Naive thymus-derived CD8-positive, alpha-beta T cell (primary cell): ENCODE measurements at places on chromosomes 2 and 18. TPM values are rescaled to one million over a fixed set of nuclear protein-coding genes. Genes with fewer than 3 reads are reported as not detected.

DNA sequence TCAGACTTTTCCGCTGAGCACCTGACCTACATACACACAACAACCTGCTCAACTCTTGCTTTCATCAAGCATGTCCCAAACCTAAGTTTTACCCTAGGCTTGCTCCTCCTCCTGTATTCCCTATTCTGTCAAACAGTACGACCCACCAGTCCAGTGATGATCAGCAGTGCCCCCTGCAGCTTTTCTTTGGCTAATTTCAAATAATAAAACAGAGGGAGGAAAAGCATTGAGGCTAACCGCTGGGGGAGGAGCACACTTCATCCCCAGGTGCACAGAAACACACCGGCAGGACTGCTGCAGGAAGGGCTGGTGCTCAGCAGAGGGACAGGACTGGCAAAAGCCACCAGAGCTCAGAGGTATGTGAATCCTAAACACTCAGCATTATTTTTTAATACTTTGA, 21.2 kb downstream of the E2F6 start:
- DNase-seq: no peak

The OBSL1 gene
- not detected for polyA plus RNA-seq

The DPP10 gene
- not detected for polyA plus RNA-seq

GRCh38 chr18:7066965-7067555, 50.5 kb downstream of the LAMA1 start:
- no peak for DNase-seq

DNA sequence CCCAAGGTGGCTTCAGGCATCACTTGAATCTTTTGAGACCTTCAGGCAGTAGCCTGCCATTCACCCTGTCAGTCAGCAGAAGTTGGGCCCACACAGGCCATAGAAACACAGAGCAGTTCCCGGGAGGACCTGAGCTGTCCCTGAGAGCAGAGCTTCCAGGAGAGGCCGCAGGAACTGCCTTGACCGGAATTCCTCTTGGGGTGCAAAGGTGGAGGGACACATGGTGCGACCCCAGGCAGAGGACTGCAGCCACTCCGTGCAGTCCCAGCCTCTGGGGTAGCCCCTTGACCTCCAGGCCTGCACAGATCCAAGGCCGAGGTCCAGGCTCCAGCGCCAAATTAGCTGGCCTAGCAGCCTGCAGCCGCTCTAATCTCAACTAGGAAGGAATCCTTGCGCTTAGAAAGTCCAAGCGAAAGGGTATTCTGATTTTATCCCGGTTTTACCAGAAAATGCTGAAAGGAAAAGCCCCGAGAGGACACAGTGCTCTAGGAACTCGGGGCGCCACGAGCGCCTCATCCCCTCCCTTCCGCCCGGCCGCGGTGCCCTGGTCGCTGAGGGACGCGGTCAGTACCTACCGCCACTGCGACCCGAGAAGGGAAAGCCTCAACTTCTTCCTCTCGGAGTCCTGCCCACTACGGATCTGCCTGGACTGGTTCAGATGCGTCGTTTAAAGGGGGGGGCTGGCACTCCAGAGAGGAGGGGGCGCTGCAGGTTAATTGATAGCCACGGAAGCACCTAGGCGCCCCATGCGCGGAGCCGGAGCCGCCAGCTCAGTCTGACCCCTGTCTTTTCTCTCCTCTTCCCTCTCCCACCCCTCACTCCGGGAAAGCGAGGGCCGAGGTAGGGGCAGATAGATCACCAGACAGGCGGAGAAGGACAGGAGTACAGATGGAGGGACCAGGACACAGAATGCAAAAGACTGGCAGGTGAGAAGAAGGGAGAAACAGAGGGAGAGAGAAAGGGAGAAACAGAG, 5.4 kb downstream of the SIX2 start:
- DNase-seq: no peak

DNA sequence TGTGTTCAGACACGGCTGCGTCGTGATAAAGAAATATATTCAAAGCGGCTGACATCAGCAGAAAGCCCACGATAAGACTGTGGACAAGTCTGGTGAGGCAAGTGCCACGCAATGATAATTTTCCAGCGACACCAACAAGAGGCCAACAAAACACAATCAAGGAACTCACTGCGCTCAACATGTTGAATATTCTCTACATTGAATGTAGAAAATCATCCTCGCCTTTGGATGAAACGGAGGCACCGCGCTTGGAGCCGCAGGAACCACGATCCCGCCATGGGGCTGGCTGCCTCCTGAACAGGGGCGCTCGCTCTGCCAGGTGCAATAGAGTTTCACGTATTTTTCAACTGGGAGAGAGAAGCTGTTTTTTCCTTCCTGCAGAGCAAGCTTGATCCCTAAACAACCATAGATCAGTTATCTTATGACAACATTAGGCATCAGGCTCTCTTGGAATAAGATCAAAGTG, 220.3 kb downstream of the ATAD2B start:
- no peak for DNase-seq

DNA sequence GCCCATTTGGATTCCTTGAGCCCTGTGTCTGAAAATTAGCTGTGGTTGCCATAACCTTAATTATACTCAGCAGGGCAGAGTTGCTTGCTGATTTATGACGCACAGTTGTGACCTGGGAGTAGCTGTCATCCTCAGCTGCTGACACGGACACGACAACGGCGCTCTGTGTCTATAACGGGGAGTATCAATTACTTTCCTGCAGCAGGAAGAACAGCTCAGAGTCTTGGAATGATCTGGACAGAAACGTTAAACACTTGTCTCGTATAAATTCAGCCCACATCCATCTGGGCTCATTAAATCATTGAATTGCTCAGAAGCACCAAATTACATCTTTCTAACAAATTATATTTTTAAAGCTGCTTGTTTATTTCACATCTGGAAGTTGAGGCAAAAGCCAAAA, 116.3 kb downstream of the SEPTIN10 start:
- DNase-seq: no peak

The KYNU gene
- not detected for polyA plus RNA-seq

The EFR3B gene
- not detected for polyA plus RNA-seq

DNA sequence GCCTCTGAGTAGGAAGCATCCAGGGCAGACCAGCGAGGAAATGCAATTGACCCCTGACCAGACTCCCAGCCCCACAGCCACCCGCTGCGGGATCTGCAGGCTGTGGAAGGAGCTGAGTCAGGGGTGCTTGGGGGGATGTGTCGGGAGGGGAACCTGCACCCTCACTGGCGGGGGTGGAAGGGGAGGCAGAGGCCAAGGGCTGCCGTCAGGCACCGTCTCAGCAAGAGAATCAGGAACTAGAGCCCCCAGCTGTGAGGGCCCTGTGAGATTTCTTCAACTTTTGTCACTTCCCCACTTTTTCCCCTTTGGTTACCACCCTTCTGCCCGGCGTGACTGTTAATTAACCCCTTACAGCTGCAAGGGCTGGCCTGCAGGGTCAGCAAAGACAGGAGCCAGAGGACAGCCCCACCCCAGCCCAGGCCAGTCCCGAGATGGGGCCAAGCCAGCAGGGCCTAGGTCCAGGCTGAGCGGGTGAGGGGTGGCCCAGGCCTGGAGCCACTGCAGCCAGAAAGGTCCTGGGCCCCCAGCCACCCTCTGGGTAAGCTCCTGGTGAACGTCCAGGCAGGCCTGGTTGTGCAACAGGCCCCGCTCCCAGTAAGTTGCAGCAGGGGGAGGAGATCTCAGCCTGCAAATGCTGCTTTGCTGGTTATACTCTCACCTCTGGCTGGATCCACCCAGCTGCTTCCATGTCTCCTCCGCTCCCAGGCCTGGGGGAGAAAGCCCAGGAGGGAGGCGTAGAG, 147.0 kb upstream of the ID2 start:
- DNase-seq: peak; percentile 48

- no peak for DNase-seq
These were observed 408.2 kb downstream of the ZNF804A start for GRCh38 chr2:185006481-185006880.

- DNase-seq: no peak
These were observed 5.7 kb downstream of the EHD3 start for GRCh38 chr2:31239593-31240177.

- peak; percentile 76 for DNase-seq
These were observed 1.3 kb downstream of the BCL2L11 start for GRCh38 chr2:111121828-111122630.

- DNase-seq: no peak
These were observed 19.7 kb upstream of the ARHGAP25 start for GRCh38 chr2:68714866-68715265.

DNA sequence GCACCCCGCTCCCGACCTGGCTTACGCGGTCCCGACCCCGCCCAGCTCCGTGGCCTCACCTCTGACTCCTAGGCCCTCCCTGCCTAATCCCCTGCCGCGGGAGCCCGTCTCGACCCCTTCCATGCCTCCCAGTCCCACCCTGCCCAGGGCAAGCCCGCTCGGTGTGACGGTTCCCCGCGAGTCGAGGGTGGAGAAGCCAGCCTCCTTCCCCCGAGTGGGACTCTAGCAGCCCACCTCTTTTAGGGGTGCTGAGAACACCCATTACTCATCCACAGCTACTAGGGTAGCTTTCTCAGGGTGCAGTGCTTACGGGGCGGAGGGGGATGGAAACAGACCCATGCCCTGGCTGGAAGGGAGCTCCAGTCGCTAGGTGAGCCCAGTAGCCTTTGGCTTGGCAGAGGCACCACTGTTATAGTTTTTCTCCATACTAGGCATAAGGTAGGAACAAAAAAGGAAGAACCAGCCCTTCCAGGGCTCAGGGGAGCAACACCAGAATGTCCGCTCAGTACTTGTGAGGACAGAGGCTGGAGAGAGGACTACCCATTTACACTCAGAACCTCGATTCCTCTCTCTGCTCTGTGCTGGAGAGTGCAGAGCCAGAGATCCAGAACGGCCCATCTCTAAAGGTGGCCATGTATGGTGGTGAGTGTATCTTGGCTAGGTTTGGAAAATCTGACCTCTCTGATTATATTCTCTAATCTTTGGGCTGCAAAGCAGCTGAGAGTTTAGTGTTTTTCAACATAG, 606 bp downstream of the AGBL5 start:
- no peak for DNase-seq

The PTPRM gene
- polyA plus RNA-seq: 1.3 TPM

- DNase-seq: no peak
These were observed 12.0 kb upstream of the GALM start for GRCh38 chr2:38653715-38654527.

The XDH gene
- not detected for polyA plus RNA-seq

GRCh38 chr2:120985174-120985996, 249.7 kb downstream of the GLI2 start:
- DNase-seq: peak; percentile 58

GRCh38 chr2:181183878-181184542, 203.6 kb downstream of the UBE2E3 start:
- DNase-seq: no peak

GRCh38 chr2:167504695-167505094, 616.4 kb downstream of the XIRP2 start:
- DNase-seq: no peak

DNA sequence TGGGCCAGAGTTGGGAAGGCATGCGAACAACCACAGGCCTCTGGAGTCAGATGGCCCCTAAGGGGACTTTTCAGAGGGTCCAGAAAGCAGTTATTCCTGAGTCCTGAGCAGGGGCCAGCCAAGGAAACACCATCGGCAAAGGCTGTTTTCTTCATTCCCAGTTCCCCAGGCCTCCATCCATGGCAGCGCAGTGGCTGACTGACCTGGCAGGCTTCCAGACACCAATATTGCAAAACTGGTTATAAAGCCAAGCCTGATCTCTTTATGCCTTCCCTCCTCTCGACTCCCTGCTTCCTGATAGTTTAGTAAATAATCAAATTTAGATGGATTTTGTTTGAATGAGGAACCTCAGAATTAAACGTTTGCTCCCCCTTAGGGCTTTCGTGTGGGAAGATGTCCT, 133.4 kb upstream of the ITGA6 start:
- no peak for DNase-seq

DNA sequence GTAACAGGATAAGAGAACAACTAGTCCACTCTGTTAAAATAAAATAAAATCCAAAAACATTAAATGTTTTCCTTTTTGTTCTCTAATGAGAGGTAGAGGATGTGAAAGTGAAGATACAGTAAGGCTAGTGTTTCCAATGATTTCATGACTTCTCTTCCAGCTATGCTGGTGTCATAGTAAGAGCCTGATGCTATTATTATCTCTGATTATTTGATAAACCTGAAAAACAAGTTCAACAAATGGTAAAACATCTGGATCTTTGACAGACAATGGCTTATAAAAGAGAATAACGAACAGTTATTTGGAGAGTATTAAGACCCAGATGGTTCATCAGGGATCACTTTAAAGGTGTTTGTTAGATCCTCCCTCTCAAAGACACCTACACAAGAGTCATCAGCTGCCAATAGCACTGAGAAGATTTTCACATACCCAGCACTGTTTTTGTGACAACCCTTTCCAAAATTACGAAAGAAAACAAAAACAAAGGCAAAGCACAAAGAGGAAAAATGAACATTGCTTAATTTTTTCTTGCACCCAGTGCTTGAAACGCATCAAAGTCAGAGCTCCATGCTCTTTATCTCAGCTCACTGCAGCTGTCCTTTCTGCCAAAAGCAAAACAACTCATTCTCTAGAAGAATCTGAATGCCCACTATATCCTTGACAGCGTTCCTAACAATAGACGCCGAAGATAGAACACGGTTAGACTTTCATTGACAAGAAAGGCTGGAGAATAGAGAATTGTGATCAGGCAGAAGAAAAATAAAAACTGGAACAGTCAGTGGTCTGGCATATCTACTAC, 168.6 kb downstream of the SLC8A1 start:
- DNase-seq: no peak

DNA sequence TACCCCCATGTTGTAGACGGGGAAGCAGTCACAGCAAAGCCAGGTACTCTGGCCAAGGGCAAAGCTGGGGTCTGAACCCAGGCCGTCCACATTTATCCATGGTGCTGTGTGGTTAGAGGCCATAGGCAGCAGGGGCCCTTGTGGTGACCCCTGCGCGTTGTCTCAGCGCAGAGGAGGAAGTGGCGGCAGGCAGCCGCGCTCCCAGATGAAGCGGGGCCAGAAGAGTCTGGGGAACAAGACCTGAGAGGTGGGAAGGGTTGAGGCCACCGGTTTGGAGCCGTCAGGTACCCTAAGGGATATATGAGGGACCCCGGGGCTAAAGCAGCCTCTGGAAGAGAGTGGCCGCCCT, 770 bp downstream of the ZNF396 start:
- DNase-seq: peak; percentile 23

The COL6A3 gene
- 2.0 TPM for polyA plus RNA-seq

DNA sequence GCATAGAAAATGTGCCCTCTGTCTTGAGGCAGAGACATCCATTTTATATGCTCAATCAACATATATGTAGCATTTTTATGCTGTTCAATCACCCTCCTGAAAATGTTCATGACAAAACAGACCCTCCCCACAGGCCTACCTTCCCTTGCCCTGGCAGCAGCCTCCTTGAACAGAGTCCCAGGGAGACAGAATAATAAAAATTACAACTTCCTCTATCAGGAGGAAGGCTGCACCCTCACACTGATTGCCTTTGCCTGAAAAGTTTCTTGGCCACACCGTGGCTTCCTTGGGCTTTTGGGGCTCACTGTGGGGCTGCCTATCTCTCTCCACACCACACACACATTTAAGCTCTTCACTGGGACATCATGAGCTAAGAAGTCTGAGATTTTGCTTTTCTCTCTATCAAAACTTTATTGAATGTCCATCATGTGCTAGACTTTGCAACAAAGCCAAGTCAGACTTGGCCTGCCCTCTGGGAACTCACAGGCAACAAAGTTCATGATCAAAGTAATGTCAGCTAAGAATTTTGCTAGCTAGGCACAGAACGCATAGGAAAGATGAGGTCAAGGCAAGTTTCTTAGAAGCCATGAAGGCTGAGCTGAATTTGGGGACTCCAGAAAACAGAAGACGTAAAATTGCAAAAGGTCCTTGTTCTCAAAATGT, 101.6 kb downstream of the BCL2L11 start:
- no peak for DNase-seq
